ENCODE measurements at places on chromosomes 5 and 9.

GRCh38 chr9:22454016-22454415 is 7.4 kb downstream of the DMRTA1 start:
- no peak for DNase-seq

DNA sequence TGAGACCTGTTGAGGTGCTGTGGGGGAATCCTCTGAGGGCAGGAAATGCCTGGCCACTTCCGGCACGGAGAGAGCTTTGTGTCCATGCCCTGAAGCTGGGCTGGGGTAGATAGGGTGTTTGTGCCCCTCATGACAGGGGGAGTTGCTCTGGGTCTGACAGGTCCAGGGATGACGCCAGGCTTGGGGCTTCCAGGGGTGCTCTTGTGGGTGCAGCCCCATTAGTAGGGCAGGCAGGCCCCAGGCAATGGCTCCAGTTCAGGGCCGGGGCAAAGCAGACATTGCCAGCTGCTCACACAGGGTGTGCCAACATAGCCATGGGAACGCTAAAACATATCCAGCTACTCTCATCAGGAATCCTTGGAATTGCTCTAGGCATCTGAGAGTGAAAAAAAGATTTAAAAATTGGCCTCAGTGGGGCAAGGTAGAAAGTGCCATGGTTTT is 21.1 kb downstream of the PITX1 start:
- DNase-seq, result no peak

- DNase-seq, result no peak
Observed at GRCh38 chr5:159005062-159005461, 94.7 kb downstream of the EBF1 start.

DNA sequence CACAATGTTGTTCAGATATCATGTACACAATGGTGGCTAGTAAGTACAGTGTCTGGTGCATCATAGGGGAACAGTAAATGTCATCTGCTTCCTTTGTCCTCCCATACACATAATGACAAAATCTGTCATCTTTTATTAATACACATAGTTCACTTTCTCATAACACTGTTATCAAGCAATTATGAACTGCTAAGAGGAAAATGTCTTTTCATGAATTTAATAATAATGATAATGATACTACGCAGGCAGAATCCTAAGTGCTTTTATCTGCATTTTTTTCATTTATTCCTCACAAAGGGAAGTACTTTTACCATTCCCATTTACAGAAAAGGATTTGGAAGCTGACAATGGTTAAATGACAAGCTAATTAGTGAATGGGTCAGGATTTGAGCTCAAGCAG is 35.7 kb downstream of the DPYSL3 start:
- no peak for DNase-seq

DNA sequence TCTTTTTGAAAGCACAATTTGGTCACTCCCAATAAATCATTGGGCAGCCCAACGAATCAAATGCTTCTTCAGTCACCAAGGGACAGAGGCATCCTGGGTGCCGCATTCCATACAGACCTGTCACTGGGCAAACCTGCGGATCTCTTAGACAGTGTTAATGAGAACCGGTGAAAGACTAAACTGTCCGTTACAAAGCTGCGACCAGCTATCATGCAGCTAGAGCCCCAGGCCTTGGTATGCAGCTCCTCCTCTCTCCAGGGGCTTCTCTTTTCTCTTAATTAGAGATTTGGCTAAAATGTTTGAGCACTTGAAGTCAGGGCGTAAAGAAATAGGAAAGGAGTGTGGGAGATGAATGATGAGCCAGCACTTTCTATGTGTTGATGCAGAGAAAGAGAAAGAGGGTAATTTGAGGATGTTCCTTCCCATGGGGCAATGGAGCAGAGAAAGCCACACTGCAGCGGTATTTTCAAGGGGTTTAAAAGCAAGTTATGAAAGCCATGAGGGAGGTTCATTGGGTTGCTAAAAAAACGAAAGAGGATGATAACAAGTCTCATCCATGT is 175.3 kb downstream of the RFK start:
- no peak for DNase-seq

- DNase-seq, result no peak
Observed at GRCh38 chr9:109496841-109497225, 1.3 kb downstream of the PTPN3 start.

DNA sequence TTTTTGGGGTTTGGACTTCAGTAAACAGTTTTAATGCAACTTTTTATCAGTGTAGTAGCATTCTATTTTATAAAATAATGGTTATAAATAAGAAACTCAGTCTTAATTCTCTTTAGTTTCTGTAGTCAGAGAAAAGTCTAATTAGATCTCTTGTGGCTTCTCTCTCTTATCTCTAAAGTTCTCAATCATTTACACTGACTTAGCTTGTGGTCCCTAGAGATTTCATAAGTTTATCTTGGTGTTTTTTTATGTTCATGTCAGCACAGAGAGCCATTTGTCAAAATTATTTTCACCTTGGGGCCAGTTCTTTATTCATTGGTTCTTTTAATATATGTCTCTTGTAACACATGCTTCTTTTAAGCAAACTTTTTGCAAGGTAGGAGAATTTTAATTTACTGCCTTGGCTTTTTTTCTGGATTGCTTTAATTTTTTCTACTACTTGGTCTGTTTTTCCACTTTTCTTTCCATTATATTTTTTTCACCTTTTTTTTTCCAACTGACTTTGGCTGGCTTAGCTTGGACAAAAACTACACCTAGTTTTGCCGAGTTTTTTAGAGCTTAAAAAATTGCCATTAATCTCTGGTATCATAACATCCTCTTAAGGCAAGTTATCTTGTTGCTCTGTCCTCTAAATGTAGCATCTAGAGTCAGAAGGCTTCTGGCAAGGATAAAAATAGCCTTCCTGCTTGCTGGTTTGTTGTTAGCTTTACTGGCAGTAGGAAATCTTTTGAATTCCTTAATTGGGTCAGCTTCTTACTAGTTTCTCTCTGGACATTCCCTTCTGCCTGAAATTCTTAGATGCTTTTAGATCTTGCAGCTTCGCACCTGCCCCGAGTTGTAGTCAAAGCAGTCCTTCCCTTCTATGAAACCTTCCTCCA is 35.3 kb downstream of the CPEB4 start:
- DNase-seq, result no peak

GRCh38 chr5:97181856-97182545 is 1.0 kb downstream of the RIOK2 start:
- no peak for DNase-seq

DNA sequence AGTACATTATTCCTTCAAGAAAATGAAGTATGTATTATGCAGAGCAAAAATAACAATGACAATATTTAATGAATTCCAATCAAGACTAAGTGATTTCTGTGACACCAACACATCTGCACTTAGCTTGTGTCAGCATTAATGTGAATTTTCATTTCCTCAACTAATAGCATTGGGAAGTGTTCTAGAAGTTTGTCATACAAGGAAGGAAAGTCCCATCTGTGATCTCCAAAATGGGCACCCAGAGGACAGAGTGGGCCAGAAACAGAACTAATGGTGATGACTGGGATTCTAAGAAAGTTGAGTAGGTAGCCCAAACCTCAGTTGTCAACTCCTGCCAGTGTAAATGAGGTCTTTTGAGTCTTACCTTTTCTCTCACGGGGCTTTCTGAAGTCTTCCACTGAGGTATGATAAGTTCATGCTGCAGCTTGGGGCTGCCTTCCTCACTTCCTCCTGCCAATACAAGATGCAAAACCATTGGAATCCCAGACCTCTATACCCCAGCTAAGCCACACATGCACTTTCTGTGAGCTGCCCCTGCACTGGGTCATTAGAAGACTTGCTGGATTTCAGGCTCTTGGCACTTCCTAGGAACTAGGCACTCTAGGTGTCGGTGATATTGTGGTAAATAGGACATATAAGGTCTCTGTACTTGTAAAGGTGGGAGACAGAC is 4.9 kb downstream of the ADAM19 start:
- DNase-seq, result no peak

DNA sequence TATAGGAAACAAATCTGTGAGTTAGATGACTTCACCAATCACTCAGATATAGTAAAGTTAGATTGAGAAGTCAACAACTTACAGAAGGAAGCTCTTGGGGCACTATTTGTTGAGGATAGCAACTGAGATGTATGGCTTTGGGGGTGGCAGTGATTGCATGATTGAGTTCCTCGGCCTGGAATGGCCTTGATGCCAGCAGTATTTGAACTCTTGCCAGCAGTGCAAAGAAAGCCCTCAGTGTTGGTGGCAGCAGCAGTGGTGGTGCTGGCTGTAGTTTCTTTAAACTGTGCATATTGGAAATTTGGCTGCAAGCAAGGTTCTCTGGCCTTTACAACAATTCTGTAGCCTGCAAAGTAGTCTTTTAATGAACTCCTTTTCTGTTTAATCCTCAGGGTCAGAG is 41.4 kb upstream of the PJA2 start:
- no peak for DNase-seq

DNA sequence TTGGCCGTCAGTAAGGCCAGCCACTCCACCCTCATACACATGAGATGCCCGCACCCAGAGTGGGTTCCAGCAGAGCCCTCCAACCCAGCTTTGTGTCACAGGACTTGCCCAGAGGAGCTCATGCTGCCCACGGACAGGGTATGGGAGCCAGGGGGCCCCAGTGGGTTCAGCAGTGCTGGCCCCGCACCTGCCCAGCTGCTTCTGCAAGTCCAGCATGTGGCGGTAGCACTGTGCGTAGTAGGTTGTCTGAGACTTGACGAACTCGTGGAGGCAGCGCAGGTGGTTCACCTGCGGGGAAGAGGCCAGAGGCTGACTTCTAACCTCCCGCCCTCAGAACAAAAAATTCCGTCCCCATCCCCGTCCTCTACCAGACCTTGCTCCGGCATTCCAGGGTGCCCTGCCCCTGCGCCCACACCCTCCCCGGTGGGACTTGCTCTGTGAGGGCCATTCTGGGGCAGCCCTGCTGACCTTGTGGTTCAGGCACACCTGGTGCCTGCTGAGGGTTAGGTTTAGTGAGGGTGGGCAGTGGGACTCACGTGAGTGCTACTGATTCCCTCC is 18.5 kb downstream of the SH3GLB2 start:
- DNase-seq, result no peak

DNA sequence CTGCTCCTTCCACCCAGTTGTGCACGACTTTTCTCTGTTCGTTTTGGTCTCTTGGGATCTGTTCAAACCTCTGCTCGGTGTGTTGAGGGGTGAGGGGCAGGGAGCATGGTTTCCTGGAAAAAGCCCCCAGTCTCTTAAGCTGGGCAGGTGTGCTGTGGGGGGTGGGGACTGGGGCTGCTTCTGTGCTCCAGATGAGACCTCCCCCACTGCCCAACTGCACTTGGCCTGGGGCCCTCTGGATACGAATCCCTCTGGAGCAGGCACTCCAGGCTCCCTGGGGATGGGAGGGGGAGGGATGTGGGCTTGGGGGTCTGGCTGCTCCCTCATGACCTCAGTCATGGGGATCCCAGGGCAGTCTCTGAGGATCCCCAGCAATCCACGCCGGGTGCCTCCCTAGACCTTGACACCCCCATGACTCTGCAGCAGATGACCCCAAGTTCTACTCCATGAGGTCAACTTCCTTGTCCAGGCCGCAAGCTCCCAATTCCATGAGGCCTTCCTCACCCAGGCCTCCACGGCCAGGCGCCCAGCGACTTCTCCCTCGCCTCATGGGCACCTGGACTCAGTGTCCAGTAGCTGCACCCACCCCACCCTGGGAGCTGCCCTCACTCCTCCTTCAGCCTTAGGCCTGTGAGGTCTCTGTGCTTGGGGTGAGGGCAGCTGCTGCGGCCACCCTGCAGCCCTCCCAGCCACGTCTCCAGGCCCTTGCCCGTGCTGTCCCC is 5.9 kb upstream of the AHRR start:
- no peak for DNase-seq

GRCh38 chr5:168826246-168826725 is 247.1 kb upstream of the PANK3 start:
- DNase-seq, result no peak

DNA sequence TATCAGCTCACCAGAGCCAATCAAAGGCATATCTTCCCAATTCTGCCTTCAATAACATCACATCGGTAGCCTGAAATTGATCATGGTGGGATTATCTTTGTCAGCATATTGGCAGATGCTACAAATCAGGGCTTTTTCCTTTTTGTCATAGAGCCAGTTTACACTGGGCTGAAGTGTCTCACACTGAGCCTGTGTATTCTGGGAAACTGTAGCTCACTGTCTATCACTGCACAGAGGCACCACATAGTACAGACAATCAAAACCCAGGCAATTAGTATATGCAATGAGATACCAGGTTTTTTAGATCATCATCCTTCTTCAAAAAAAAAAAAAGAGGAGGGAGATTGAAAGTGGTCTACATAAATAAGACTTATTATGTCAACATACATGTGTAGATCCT is 46.6 kb downstream of the ADAM19 start:
- no peak for DNase-seq

DNA sequence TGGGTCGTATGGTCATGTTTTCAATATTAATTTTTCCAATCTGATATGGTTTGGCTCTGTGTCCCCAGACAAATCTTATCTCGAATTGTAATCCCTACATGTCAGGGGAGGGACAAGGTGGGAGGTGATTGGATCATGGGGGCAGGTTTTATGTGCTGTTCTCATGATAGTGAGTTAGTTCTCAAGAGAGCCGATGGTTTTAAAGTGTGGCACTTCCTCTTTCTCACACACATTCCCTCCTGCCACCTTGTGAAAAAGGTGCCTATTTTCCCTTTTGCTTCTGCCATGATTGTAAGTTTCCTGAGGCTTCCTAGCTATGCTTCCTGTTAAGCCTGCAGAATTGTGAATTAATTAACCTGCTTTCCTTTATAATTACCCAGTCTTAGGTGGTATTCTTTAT is 309.1 kb upstream of the GRIN3A start:
- no peak for DNase-seq

DNA sequence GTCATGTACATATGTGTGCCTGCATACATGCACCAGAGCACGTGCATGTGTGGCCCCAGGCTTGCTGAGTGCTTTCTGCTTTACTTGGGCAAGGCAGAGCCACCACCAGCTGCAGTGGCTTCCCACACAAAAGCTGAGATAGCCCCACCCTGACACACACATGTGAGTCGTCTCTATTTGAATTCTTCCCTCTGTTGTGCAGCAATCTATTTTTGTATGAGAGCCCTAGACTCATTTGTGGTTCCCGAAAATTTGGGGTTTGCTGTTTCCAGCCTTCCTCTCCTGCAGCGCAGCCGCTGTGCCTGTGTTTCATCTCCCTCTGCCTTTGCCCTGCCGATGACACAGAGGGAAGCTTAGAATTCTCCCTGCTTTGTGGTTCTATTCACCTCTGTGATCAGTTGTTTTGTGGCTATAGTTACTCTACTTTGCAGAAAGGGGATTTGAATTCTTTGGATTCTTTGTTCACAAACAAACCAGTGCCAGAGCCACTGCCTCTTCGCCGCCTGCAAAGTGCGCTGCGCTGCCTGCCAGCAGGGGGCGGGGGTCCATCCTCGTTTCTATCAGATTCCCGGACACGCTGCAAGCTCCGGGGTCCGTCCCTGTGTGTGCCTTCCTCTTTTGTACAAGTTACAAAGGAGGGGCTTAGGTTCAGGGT is 95.8 kb upstream of the DAP start:
- DNase-seq, result no peak

DNA sequence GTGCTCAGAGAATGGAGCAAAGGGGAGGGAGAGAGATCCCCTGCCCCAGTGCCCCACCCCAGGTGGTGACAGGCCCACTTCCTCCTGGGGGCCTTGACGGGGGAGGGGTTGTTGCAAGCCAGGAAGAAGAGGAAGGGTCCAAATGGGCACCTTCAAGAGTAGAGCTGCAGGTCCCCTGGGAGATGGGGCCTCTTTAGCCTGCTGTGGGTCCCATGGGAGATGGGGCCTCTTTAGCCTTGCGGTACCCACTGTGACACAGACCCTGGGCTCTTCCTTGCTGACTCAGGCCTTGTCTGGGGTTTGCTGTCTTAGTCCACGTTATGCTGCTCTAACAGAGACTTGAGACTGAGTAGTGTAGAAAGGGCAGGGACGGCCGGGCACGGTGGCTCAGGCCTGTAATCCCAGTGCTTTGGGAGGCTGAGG is 9.6 kb upstream of the TOR4A start:
- DNase-seq, result no peak

Data from KG1 (cell line).